Urinary bladder (tissue), 4 donors: ENCODE measurements at places on chromosomes 4 and X. TPM values are rescaled to one million over a fixed set of nuclear protein-coding genes. Genes with fewer than 3 reads are reported as not detected.
A peak's percentile ranks its signal among the peaks of the same experiment; 100 is the strongest.

DNA sequence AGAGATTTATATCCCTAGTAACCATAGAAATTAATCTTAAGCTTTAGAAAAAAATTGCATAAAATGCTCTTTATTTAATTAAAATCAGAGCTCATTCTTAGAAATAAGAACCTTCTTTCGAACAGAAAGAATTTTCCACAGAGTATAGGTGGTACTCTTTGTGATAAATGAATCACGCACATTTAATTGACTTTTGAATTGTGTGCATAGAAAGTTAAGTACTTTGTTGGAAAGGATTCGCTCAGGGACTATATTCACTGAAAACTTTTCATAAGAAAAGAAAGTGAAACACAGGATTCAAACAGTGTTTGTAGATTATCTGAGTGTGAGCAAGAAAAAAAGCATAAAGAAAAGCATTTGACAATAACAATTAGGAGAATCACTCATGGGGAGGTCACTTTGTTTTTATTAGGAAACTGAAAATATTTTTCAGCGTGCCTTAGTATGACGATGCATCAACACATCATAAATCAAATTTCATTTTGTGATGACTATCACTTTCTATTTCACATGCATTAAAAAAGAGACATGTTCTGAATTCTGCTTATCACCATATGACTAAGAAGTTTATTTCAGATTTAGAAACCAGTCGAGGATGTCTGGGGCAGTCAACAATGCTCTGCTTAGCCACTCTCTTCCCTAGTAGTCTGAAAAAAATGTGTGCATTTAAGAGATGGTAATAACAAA, 49.5 kb downstream of the STX18 start:
- DNase-seq: no peak

GRCh38 chr4:42364266-42365053, 32.8 kb upstream of the SHISA3 start:
- DNase-seq: no peak

- DNase-seq: no peak
Measured at GRCh38 chr4:185881430-185881829, 69.4 kb upstream of the SORBS2 start.

Gene GATA1
- 0.34 TPM for polyA plus RNA-seq

GRCh38 chrX:12401252-12401651, 263.0 kb downstream of the FRMPD4 start:
- peak; percentile 32 for DNase-seq

- DNase-seq: no peak
Measured at GRCh38 chr4:184968784-184969201, 49.5 kb upstream of the HELT start.
